ENCODE measurements at places on chromosomes 11 and 22.

DNA sequence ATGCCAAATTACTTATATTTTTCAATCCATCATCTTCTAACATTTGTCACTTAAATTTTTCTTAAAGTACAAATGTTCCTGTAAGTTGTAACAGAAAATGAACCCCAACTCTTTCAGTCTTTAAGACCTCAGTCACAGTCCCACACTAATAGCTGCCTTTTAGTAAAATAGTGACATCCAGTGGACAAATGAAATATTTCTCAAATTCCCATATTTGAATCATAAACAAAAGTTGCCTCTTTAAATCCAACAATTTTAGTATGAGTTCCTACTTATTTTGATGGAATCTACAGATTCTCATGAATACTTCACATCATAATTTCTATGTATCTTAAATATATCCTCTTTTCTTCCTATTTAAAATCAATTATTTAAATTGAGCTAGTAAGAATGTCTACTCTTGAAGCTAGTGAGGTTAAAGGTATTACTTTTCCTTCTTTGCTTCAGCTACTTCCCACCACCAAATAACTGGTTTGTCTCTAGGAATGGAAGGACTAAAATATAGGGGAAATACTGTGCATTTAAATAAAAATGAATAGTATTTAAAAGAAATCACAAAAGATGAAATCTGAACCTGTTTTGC, 9.2 kb downstream of the LIN7C start:
- DNase-seq = no peak

GRCh38 chr11:86211619-86212018, 32.9 kb upstream of the EED start:
- DNase-seq = no peak

- DNase-seq = no peak
Measured at GRCh38 chr11:74267014-74267413, 44.4 kb downstream of the P4HA3 start.

DNA sequence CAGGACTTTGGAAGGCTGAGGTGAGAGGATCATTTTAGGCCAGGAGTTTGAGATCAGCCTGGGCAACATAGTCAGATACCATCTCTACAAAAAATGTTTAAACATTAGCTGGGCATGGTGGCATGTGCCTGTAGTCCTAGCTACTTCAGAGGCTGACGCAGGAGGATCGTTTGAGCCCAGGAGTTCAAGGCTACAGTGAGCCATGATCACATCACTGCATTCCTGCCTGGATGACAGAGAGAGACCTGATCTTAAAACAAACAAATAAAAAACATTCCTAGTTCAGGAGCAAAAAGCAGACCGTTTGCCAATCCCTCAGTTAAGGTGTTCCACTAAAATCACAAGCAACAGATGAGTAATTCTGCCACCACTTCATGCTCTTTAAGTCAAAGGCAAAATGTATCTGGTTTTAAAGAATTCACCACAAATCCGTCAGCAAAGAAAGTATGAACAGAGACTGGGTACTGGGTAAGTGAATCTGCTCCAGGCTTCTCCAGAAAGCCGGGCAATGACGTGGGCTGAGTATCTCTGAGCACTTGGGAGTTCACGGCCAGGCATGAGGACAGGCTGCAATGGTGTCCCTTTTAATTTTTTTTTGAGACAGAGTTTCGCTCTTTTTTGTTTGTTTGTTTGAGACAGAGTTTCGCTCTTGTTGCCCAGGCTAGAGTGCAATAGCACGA, 19.5 kb downstream of the CLTCL1 start:
- no peak for DNase-seq

DNA sequence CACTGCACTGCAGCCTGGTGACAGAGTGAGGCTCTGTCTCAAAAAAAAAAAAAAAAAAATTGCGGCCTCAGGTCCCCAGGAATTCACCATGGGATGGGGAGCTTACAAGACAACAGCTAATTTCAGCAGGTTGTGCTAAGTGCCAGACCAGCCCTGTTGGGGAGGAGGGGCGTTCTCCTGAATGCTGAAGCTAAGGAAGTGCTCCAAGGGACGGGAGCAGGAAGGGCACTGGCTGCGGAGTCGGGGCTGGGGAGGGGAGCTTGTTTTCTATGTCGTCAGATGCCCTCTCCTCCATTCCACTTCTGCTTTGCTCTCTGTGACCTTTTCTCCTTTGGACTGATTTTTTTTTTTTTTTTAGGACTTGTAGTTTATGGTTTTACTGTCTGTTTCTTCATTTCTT, 4.5 kb downstream of the ADAMTS15 start:
- DNase-seq = no peak

DNA sequence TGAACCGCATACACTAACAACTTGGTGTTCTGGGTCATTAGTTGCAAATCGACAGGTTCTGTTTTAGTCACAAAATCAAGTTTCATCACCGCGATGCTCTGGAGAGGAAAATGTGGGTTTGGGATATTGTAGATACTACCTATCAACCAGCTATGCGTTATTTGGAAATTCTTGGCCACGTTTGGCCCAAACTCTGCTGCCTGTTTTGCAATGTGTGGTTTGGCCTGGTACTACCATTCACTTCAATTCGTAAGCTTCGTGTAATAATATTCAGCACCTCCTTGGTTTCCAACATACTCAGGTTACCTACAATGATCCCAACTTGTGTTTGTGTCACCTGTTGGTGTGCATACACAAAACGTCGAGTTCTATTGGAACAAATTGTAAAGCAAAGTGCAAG, 16.2 kb upstream of the ACER3 start:
- DNase-seq = no peak

DNA sequence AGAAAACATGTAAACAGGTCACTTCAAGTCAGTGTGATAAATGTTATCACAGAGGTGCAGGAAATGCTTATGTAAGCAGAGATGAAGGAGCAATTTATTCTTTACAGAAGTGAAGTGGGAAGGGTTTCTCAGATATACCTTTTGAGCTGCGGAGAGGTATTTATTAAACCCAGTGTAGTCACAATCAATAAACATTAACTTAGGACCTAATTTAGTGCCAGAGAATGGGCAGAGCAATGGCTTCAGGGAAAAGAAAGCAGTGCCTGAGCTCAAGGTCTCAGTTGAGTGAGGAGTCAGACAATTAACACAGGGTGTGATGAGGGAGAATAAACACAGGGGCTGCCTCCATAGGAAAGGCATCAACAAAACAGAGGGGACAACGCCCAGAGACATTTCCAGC, 1.9 kb downstream of the MS4A5 start:
- no peak for DNase-seq

DNA sequence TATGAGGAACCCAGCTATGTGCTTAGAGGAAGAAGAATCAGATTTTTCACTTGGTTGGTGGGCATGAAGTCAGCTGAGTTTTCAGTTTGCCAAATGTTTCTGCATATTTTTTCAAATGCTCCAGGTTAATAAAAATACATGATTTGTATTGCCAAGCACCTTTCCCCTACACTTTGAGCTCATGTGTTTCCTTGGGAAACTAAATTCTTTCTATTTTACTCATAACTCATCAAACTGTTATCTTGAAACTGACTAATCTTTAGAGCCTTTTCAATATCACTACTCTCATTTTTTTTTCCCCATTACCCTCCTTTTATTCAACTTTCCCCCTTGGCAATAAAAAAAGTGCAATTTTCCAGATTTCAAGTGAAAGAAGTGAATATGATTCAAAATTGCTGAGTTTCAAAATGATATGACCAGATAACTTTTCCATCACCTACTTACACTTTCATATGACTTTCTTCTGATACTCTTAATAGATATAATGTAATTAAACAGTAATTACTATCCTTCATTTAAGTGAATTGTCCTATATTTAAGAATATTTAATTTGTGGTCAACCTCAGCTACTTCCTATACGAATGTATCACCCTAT, 91.9 kb upstream of the SOX6 start:
- no peak for DNase-seq

DNA sequence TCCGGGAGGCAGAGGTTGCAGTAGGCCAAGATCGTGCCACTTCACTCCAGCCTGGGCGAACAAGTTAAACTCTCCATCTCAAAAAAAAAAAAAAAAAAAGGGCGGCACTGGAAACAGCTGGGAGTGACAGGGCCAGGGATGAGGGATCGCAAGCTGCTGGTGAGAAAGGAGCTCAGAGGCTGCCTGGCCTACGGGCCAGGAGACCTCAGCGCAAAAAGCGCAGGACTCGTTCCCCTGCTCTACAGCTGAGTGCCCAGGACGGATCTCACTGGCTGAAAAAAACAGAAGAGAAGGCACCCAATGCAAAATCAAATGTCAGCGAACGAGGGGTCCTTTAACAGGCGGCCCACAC, 650 bp upstream of the NUP50 start:
- no peak for DNase-seq

GRCh38 chr11:111297696-111298095, 650 bp upstream of the POU2AF3 start:
- DNase-seq = no peak

GRCh38 chr11:8917157-8917825, 6.3 kb downstream of the AKIP1 start:
- no peak for DNase-seq

DNA sequence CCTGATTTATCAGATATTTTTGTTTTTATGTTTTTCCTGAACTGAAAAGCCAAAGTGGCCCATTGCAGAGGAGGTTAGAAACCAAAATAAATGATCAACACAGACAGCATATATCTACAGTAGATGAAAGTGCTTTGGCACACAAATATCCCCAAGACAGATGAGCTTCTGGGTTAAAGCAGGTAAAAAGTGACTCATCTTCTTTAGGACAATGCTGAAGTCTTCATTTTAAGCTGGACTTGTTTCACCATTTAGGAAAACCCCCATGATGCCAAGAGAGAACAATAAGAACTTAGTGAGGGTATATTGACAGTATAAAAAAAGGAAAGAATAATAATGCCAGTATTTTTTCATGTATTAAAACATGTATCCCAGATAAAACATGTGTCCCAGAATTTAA, 100.8 kb upstream of the OR9G4 start:
- DNase-seq = no peak

- no peak for DNase-seq
Measured at GRCh38 chr22:49869086-49869830, 15.6 kb downstream of the ZBED4 start.

DNA sequence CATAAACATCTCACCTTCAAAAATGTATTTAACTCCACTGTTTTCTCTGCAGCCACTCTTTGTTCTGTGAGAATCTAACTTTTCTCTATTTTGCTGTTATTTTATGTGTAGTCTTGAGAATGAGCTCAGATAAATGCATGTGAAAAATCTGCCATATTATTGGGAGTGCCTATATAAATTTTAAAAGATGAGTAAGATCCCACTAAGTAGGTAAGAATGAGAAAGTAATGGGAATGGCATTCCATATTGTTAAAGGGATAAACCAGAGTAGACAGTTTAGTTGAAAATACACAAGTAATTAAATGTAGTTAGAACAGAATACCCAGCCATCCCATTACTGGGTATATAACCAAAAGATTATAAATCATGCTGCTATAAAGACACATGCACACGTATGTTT, 817.2 kb downstream of the FAM181B start:
- DNase-seq = no peak

GRCh38 chr11:126072141-126072741, 9.6 kb upstream of the CDON start:
- DNase-seq = no peak

DNA sequence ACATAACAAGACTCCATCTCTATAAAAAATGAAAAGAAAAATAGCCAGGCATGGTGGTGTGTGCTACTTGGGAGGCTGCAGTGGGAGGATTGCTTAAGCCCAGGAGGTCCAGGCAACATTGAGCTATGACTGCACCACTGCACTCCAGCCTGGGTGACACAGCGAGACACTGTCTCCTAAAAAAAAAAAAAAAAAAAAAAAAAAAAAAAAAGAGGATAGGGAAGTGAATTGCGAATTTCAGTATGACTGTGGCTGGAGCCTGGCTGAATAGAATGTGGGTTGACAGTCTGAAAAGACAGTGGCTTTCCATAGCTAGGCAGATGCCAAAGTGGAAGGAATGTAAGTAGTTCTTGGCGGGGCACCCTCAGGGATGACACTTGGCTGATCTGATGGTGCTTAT, 6.4 kb upstream of the LDHAL6A start:
- no peak for DNase-seq

DNA sequence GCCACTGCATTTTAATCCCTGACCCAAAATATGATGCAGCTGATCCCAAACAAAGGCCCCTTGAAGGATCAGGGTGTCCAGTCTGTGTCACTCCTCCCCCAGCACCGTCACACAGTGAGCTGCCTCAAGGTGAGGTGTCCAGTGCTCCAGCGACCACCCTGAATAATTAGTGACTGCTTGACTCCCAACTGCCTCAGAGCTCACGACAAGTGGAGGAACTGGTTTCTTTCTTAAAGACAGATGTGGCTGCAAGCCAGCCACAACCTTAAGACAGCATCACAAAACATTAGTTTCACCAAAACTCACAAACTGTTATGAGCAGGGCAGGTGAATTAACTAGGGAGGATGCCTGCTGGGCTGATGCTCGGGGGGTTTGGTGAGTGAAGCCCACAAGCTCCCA, 74.6 kb downstream of the PIWIL3 start:
- DNase-seq = no peak

Data from stimulated activated CD4-positive, alpha-beta T cell treated with anti-CD3 and anti-CD28 coated beads, Interleukin-1b, Interleukin-23, amount 100 ng/mL, for 24 hours (primary cell).